ENCODE measurements at places on chromosomes 2 and 18. TPM values are rescaled to one million over a fixed set of nuclear protein-coding genes. Genes with fewer than 3 reads are reported as not detected.

- peak overlapping the region; percentile 42 for H3K4me3 ChIP-seq
- peaks cover 26% of the 10 kb centered on the region for H3K4me1 ChIP-seq
- DNase-seq: no peak
- H3K36me3 ChIP-seq: no peaks in the 10 kb centered on the region
- no peaks in the 10 kb centered on the region for H3K27me3 ChIP-seq
- peak overlapping the region; percentile 92 for H3K27ac ChIP-seq
These were observed 619 bp upstream of the FAM168B start for GRCh38 chr2:131093696-131094462.

Gene STON1
- 9.1 TPM for total RNA-seq

GRCh38 chr2:57119141-57119540 is 927.5 kb upstream of the VRK2 start:
- no peak overlapping the region for H3K27ac ChIP-seq
- no peak overlapping the region for H3K4me3 ChIP-seq
- H3K4me1 ChIP-seq: no peaks in the 10 kb centered on the region
- H3K36me3 ChIP-seq: no peaks in the 10 kb centered on the region
- DNase-seq: no peak

DNA sequence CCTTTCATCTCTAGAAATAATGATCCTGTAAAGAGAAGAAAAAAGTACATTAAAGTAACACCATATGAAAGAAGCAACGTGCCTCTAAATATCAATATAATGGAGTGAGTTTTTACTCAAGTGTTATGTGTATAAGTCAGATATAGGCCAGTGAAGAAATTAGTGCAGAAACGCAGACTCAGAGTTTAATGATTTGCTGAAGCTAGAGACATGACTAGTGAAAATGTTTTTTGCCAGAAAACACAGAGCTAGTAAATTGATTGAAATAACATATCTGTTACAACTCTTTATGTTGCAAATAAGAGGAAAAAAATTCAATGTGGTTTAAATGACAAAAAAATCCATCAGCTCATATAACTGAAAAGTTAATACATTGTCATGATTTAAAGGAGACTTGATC is 217.2 kb upstream of the NXPH2 start:
- H3K27ac ChIP-seq: no peak overlapping the region
- H3K4me3 ChIP-seq: no peak overlapping the region
- no peaks in the 10 kb centered on the region for H3K4me1 ChIP-seq
- no peaks in the 10 kb centered on the region for H3K36me3 ChIP-seq
- no peaks in the 10 kb centered on the region for H3K27me3 ChIP-seq
- DNase-seq: no peak

DNA sequence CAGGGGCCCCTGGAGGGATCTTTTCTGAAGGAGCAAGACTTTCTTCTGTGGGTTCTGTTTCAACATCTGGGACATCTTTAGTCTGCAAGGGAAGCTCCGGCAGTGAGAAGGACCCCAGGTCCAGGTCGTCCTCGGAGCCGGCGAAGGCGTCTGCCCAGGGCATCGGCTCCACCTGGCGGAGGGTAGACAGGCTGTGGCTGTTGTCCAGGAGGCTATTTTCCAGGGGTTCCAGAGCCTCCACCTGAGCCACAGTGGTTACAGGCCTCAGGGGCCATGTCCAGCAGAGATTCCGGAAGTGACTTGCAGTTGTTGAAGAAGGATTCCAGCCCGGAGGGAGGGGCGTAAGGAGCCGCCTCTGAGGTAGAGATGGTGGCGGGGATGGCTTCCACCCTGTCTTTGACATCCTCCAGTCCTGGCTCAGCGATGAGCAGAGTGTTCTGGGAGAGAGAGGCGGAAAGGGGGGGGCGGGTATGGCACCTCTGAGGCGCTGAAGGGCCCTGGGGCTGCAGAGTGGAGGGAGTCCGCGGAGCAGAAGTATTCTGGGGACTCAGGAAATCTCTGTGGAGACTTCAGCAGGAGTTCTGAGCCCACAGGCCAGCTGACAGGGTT is 891.3 kb upstream of the LRRTM1 start:
- H3K27ac ChIP-seq: no peak overlapping the region
- no peaks in the 10 kb centered on the region for H3K36me3 ChIP-seq
- no peak overlapping the region for H3K4me3 ChIP-seq
- no peaks in the 10 kb centered on the region for H3K4me1 ChIP-seq

Gene AGXT
- total RNA-seq: not detected

- H3K4me1 ChIP-seq: peaks cover 17% of the 10 kb centered on the region
- H3K27me3 ChIP-seq: no peaks in the 10 kb centered on the region
- H3K4me3 ChIP-seq: no peak overlapping the region
- peak; percentile 17 for DNase-seq
- no peak overlapping the region for H3K27ac ChIP-seq
These were observed 206.0 kb downstream of the MGAT5 start for GRCh38 chr2:134459706-134460406.

DNA sequence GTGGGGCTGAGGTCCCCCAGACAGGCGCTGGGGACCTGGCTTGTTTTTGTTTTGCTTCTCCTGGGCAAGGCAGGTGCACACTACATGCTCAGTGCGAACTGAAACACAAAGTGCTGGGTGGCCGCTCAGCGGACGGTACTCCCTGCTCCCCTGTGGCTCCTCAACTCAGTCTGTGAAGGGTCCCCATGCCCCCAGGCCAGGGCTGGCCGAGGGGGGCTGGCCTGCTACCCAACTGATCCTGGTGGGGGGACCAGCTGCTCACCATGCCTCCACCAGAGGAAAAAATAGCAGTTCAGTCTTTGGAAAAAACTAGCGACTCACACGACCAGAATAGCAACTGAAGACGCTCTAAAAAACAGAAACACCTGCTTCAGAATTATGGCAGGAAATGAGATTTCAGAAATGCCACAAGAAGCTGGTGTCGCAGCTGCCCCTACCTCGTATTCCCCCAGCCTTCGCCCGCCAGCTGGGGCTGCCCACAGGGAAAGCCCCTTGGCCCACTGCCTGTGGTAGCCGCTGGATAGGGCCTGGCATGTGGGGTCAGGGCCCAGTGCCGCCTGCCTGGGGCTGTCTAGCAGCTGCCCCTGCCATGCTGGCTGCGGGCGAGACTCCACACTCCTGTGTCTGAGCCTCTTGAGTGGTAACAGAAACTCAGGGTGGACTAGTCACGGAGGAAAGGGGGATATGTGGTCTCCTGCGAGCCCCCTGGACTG is 43.7 kb downstream of the MEX3C start:
- DNase-seq: no peak
- H3K4me3 ChIP-seq: no peak overlapping the region
- no peaks in the 10 kb centered on the region for H3K27me3 ChIP-seq
- no peaks in the 10 kb centered on the region for H3K36me3 ChIP-seq
- no peak overlapping the region for H3K27ac ChIP-seq

- H3K4me3 ChIP-seq: no peak overlapping the region
- H3K36me3 ChIP-seq: no peaks in the 10 kb centered on the region
- H3K27me3 ChIP-seq: no peaks in the 10 kb centered on the region
These were observed 28.8 kb upstream of the EVA1A start for GRCh38 chr2:75589391-75590105.

- no peak overlapping the region for H3K4me3 ChIP-seq
- H3K27me3 ChIP-seq: no peaks in the 10 kb centered on the region
- H3K27ac ChIP-seq: no peak overlapping the region
- H3K4me1 ChIP-seq: no peaks in the 10 kb centered on the region
- H3K36me3 ChIP-seq: no peaks in the 10 kb centered on the region
- no peak for DNase-seq
These were observed 164.8 kb upstream of the STK17B start for GRCh38 chr2:196336207-196336606.

All from body of pancreas (tissue), 4 donors.